ENCODE measurements at places on chromosomes 1 and 21.

GRCh38 chr21:44637018-44637850, at the start of gene KRTAP10-10:
Gene KRTAP10-10, plus strand, starts transcription at chr21:44637356. Its CDS starts 62 bp downstream, at chr21:44637418.
- no peak for DNase-seq

- DNase-seq = no peak
Observed at GRCh38 chr1:214542275-214543199, 8.9 kb downstream of the PTPN14 start.

GRCh38 chr1:70117046-70117445, 88.3 kb downstream of the LRRC40 start:
- DNase-seq = no peak

DNA sequence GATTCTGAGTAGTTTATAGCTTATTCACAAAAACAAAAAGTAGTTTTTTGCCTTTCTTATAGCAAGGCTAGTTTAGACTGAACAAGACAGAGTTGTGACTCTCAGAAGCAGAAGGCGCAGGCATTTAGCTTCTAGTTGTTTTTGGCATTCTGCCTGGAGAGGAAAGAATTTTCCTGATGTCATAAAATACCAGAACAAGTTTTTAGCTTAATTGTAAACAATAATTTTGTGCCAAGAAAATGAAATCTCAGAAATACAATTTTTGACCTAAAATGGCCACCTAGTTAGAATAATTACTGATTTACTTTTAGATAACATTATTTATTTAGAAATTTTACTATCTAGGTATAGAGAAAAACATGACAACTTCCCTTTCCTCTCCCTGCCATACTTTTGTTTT, 1.0 kb downstream of the DNAJB4 start:
- no peak for DNase-seq

DNA sequence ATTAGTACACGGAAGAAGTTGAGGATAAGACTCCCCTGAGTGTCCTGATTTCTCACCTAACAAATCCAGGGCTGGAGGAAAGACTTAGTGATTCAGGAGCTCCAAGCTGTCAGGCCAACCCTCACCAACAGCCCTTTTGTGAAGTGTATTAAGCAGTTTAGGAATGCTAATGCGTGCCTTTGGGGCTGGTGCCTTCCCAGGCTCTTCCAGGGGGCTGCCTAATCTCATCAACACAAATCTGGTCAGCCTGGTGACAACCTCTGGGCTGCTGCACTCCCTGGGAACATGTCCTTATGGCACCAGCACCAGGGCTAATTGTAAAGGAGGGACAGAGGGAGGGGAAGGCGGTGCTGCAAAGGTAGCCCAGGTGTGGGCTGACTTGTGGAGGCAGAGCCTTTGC, 15.5 kb downstream of the CSMD2 start:
- DNase-seq = no peak

All from T-helper 1 cell (primary cell).